Psoas muscle (tissue), 8 donors: ENCODE measurements at places on chromosomes 1 and 21. TPM values are rescaled to one million over a fixed set of nuclear protein-coding genes. Genes with fewer than 3 reads are reported as not detected.

DNA sequence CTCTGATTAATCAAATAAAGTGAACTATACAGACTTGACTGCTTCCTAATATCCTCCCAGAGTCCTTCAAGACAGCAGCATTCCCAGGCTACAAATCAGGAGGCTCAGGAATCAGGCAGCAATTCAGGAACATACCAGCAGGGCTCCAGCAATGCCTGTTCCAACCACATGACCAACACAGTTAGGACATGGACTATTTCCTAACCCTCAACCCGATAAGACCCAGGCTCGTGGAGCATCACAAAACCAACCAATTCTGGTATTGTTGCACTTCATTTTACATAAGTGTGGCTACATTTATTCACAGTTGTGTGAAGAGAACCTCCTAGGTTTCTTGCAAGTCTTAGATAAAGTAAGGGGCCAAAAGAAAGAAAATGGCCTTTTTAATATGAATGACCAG is 546.2 kb upstream of the ADGRL2 start:
- H3K4me3 ChIP-seq = no peak overlapping the region
- no peaks in the 10 kb centered on the region for H3K4me1 ChIP-seq
- H3K27me3 ChIP-seq = no peaks in the 10 kb centered on the region
- DNase-seq = no peak

- no peak for DNase-seq
- no peaks in the 10 kb centered on the region for H3K4me1 ChIP-seq
These were observed 181.6 kb downstream of the KIF26B start for GRCh38 chr1:245336149-245336983.

Gene SLC9C2
- not detected for total RNA-seq

DNA sequence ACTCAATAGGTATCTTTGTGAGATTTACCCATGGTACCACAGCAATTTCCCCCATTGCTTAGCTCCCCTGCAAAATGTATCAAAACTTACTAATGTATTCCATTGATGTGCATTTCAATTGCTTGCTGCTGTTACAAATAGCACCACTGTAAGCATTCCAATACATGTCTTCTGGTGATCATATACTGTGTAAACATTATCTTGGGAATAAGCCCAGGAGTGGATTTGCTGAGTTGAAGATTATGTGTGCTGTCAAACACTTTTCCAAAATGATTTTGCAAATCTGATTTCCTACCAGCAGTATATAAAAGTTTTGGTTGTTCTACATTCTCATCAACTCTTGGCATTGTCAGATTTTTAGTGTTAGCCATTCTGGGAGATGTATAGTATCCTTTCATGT is 141.0 kb upstream of the KCTD3 start:
- no peaks in the 10 kb centered on the region for H3K27me3 ChIP-seq
- H3K36me3 ChIP-seq = no peaks in the 10 kb centered on the region
- no peaks in the 10 kb centered on the region for H3K4me1 ChIP-seq
- no peak for DNase-seq
- H3K4me3 ChIP-seq = no peak overlapping the region
